Activated gamma-delta T cell (primary cell): ENCODE measurements at places on chromosomes 7 and 10.

DNA sequence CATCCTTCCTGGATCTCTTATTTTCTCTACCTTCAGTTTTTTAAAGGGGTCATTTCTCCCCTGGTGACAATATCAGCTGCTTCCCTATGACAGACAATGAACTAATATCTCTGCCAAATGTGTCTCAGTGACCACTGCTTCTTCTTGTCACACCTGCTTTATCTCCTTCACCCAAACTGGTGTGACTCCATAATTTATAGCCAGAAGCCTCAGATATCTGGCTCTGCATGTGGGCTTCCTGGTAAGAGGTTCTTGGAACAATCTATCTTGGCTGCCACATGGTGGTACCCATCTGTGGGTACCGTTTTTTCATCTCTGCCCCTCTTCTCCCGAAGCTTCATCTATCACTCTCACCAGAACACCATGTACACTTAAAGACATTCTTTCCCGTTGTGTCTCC lies 37.0 kb downstream of the CPVL start:
- DNase-seq = no peak

DNA sequence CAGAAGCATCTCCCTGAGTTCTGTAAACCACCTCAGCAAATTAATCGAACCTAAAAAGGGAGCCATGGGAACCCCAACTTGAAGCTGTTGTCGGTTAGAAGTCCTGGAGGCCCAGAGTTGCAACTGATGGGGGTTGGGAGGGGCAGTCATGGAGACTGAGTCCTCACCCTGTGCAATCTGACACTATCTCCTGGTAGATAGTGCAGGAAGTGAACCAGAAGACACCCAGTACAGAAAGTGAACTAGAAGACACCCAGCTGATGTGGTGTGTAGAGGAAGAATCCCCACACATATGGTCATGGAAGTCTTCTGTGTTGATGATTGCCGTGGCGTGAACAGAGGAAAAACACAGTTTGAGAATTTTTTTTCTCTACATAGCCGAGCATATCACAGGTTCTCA lies 58.8 kb upstream of the SRRM3 start:
- DNase-seq = no peak

GRCh38 chr10:34637418-34637911 lies 177.6 kb downstream of the PARD3 start:
- DNase-seq = no peak

GRCh38 chr7:4139656-4140625 lies 542.2 kb upstream of the FOXK1 start:
- DNase-seq = no peak

GRCh38 chr7:16630654-16631053 lies 14.9 kb downstream of the ANKMY2 start:
- DNase-seq = no peak

DNA sequence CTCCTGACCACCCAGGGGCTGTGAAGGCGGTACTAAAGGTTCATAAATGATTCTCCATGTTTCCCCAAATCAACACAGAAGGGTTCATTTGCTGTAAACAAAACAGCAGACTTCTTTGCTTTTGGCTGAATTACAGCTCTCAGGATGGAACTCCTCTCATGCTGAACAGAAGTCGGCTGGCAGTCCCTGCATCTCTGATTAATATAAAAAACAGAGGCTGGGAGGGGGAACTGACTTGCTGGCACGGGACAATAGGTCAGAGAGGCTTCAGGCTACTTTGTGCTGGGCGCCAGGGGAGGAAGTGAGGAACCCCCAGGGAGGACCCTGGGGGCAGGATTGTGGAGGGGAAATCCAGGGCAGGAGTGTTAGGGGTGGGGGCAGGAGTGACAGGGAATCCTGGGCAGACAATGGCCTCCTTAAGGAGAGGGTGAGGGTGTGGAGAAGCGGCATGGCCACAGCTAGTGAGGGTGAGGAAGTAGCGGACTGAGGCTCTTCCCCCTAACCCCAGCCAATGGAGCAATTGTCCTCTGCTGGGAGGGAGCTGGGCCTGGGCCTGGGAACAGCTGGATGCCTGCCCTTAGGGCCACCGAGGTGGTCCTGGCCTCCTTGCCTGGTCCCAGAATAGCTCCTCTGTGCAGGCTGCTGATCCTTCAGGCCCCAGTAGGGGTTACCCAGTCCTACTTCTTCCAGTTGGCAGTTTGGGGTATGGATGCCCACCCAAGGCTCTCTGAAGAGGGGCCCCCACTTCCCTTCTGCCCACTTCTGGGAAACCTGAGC lies 9.2 kb upstream of the SFRP5 start:
- DNase-seq = no peak

- DNase-seq = no peak
Measured at GRCh38 chr10:3774018-3774813, 10.8 kb downstream of the KLF6 start.

DNA sequence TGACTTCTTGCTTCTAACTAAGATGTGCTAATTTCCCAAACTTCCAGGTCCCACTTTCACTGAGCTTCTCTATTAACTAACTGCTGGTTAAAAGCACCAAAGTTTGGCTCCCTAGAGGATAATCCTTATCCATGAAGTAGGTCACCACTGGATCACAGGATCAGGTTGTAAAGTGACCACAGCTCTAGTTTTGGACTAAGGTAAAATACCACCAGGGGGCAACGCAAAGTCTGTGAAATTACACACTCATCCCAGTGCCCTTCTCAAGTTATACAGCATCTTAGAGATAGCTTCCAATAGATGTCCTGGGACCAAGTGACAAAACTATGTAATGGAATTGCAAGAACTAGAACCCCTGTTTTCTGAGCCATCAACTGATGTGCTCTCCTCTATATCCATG lies 116.4 kb upstream of the ASAH2 start:
- DNase-seq = no peak

- no peak for DNase-seq
Measured at GRCh38 chr7:137325927-137326326, 17.6 kb downstream of the PTN start.

DNA sequence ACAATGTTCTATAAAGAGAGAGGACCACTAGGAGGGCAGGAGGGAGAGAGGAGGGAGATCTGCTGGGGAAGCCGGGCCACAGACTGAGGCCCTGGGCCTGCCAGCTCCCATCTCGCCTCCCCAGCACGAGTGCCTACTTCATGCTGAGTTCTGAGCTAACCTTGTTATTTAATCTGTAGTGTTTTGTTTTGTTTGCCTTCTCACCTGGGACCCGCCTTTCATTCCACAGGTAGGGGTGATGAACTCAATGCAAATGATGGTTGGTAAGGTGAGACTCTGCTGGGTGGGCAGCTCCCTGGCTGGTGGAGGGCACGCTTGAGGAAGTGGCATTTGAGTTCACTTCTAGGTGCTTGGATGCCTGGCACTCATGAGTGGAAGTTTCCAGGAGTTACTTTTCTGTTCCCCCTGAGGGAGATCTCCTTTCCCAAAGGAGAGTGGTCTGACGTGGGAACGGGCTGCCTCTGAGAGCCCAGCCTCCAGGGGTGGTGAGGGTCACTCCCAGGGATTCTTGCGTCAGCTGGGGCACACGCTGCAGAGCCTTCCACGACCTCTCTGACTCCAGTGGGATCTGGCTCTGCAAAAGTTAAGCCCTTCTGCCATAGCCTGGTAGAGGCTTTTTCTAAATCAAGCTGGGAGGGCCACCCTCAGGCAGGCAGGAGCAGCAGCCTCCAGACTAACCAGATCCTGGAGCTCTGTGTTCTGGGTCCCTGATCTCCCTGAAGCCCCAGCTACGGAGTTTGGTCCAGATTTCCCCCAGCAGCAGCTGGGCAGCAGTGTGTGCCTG lies 22.4 kb downstream of the UBTD1 start:
- DNase-seq = no peak
